NCI-H1417 (cell line): ENCODE measurements at places on chromosomes 13 and 19.

DNA sequence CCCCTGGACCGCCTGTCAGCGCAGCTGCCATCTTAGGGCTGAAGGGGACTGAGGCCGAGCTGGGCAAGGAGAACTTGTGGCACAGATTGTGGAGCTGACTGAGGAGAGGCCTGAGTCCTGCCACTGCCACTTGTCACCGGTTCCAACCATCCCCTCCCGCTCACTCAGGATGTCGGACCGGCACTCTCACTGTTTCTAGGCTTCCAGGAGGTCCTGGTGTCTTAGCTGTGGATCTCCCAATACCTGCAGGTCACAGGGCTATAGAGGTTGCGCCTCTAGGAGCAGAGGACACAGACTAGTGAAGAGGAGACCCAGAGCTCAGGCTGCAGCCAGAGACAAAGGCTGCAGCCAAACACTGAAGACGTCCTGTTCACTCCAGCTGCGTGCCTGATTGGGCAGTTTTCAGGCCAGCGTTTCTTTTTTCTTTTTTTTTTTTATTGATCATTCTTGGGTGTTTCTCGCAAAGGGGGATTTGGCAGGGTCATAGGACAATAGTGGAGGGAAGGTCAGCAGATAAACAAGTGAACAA, 15.3 kb upstream of the ZNF486 start:
- no peak for DNase-seq

GRCh38 chr13:21987793-21988192, 316.9 kb downstream of the FGF9 start:
- DNase-seq = no peak

GRCh38 chr13:84954636-84955035, 844.6 kb downstream of the SLITRK6 start:
- no peak for DNase-seq

DNA sequence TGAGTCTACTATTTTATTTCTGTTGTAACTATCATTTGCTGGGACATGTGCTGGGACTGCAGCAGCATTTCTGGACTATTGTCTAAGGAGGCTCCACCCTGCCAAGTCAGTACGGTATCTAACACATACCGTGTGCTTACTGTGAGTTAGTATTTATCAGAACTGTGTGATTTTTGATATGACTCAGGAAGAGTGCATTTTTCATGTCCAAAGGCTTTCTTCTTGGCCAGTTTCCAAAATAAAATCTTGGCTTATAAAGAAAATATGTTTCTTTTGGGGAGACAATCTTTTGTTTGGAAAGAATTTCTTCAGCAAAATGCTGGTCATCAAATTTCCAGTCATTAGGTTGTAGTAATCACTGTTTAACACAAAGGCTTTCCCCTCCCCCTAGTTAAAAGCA, 11.6 kb downstream of the PARP4 start:
- DNase-seq = no peak

DNA sequence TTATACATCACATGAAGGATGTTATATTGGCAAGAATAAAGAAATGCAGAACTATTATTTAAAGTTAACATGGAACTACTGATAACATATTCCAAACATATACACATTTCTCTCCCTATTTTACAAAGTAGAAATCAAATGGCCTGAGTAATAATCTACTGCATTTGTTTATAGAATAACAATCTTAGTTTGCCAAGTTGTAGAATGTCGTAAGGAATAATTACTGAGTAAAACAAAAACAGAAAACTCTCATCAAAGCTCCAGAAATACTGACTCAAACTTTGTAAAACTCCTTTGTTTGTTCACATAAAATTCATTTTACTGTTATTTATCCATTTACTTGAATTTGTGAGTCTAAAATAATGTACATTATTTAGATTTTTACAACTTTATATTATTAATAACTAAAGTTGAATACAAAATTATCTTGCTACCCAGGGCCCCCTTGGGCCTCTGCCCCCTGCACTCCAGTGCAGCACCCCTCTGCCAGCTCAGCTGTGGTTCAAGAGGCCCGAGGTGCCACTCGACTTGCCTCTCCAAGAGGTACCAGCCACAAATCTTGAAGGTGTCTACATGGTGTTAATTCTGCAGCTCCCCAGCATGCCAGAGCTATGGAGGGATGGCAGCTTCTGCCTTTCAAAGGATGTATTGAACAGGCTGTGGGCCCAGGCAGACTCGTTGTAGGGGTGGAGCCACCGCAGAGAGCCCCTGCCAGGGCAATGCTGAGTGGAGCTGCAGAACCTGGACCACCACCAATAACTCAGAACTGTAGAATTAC, 2819.7 kb downstream of the PCDH9 start:
- DNase-seq = no peak

GRCh38 chr13:106078191-106078590, 457.3 kb downstream of the EFNB2 start:
- no peak for DNase-seq

DNA sequence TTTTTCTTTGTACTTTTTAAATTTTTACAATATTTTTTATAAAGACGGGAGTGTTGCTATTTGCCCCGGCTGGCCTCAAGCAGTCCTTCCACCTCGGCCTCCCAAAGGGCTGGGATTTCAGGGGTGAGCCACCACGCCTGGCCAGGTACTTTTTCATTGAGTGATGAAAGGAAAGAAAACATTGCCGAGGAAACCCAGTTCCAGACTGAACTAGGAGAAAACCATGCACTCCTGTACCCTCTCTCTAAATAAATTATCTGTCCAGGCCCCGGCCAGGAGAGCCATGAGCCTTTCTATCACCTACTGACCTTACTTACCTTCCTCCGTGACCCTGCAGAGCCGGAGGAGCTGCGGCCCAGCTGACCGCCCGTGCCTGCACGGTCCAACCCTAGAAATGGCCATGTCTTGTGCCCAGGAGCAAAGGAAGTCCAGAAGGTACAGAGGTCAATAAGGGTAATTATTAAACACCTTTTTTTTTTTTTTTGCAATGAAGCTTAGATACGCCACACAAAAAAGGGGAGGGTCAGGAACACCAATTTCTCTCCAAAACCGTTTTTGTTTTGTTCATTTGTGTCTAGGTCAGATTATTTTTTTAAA, at the start of gene SLC7A9:
TSS of gene SLC7A9 (minus strand) at position 399 of the 597 bp plus-strand sequence. CDS start 1,233 bp downstream, outside the sequence.
- no peak for DNase-seq

GRCh38 chr13:90751026-90751425, 596.5 kb upstream of the MIR17HG start:
- no peak for DNase-seq

GRCh38 chr19:17243211-17243829, 2.4 kb downstream of the NR2F6 start:
- no peak for DNase-seq

- no peak for DNase-seq
Measured at GRCh38 chr13:111975539-111976473, 91.1 kb upstream of the SOX1 start.

DNA sequence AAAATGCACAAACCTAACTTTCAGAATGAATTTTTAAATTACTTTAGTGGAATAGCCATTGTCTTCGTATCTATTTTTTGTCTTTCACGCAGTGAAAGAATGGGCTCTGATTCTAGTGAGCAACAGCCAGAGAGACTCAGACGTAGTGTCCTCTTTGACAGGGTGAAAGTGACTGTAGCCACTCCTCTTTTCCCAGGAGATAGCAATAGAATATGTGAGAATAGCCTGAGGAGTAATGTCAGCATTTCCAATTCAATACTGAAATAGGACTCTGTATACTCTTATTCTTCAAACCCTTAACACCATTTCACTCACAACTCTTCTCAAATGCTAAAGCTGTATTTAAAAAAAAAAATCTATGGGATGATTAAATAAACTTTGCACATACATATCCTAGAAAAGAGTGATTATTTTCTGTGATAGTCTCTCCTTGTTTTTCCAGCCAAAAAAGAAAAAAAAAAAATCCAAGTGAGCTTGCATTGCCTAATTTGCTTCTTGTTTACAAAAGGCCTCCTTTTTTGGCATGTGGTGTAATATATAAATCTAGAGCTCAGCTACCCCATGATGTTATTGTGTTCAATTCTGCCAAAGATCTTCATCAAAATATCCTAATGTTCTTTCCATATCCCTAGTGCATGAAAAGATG, 626.1 kb upstream of the SLITRK6 start:
- DNase-seq = peak; percentile 27

- no peak for DNase-seq
Measured at GRCh38 chr19:52778811-52779210, 7.8 kb downstream of the ZNF600 start.

- no peak for DNase-seq
Measured at GRCh38 chr13:38620876-38621275, 66.0 kb upstream of the FREM2 start.

- DNase-seq = no peak
Measured at GRCh38 chr13:43959291-43959690, 79.6 kb downstream of the LACC1 start.

- DNase-seq = no peak
Measured at GRCh38 chr13:112882555-112883024, 86.4 kb upstream of the MCF2L start.

DNA sequence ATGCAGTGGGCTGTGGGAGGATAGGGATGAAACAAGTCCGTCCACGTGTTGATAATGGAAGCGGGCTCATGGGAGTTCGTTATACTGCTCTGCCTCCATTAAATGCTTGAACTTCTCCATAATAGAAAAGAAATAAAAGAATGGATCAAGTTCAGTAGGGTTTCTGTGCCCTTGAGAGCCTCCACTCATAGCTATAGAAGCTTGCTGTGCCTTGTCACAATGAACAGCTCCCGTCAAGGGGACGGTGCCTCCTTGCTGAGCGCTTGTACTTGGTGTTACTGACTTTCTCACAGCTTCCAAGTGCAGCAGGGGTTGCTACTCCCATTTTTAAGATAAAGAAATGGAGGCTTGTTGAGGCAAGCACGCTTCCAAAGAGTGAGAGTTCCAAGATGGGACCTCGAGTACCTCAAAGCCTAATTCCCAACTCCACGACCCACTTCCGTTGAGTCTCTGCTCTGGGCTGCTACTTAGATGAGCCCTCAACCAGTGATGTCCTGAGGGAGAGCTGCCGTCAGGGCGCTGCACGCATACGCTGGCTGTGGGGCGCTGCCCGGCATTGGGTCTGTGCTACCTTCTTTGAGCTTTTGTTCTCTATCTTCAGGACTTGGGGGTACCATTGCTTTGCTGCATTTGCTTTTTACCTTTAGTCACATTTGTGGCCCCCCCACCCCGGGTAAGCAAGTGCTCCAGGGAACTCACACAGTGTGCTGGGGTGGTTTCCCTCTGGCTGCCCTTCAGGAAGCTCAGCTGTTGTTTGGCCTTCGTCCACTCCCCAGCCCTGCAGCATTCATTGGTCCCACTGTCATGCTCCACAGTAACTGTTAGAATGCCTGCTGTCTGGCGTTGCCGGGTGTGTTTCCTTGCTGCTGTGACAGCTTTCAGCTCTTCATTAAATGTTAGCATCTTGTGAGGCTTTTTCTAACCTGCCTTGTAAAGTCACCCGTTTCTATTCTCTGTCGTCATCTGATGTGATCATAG, 9.5 kb downstream of the SNRNP70 start:
- DNase-seq = no peak

DNA sequence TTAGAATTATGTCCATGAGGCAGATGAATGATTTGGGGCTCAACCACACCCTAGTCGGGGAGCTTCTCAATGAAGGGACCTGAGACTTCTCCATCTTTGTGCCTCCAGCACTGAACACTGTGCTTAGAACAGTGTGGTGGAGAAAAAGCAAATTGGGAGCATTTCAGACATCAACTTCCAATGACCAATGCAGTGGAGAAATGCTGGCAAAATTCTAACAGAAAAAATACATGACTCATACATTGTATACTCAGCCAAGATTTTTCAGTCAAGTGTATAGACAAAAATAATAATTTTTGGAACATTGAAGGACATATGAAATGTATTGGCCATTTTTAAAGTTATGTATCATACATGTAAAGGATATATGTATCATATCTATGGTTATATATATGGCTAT, 134.7 kb downstream of the FGF14 start:
- DNase-seq = no peak

GRCh38 chr19:58509731-58510083, 2.1 kb downstream of the SLC27A5 start:
- no peak for DNase-seq

GRCh38 chr13:111111376-111111937, 3.7 kb upstream of the ARHGEF7 start:
- DNase-seq = no peak

DNA sequence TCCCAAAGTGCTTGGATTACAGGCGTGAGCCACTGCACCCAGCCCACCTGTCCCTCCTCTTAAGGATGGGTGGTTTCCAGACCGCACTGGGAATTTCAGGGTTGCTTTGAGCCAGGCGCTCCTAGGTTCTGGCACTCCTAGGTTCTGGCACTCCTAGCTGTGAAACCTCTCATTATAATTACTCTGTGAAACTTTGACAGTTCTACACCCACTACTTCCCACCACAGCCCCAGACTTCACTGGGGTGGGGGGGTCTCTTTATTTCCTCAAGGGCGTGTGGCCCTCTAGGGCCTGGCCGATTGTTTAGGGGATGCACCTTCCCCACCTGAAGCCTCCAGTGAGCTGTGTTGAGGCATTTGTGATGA, 2.3 kb upstream of the ADAMTS10 start:
- no peak for DNase-seq

DNA sequence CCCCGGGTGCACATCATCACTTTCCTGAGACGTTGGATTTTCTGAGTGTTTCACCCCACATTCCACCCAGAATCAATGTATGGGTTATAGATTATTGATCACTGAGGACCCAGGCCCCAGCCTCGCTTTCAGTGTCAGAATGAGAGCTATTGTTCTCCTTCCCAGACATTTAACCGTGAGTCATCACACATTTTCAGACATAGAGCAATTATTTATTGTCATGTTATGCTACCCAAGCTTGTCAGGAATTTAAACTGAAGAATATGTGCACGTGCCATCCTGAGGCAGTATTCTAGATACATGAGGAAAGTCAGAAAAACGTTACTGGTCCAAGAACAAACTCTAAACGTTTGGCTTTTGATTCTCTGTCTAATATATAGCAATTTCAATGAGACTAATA, 276.6 kb upstream of the ZNF507 start:
- no peak for DNase-seq

- DNase-seq = no peak
Measured at GRCh38 chr13:99119656-99120055, 81.0 kb upstream of the UBAC2 start.

DNA sequence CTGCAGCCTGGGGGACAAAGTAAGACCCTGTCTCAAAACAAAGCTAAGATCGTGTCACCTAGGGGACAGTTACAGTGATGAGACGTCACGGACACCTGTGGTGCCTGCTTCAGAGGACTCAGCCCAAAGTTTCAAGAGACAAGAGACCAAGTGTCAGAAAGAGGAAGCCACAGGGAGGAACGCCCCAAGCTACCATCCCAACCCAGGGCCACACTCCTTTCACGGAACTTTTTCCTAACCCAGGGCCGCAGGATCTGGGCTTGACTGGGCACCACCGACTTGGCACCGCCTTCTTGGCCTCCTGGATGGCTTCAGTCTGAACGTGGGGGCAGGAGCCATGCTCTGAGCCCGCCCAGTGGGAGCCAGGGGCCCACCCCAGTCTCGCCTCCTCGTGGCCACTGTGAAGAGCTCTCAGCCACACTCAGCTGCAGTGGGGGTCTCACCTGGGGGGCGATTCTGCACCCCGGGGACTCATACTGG, 8.5 kb downstream of the MOB3A start:
- no peak for DNase-seq

GRCh38 chr19:6572217-6572616, 18.7 kb downstream of the CD70 start:
- DNase-seq = no peak
